ENCODE measurements at places on chromosomes 2 and 18.

GRCh38 chr2:160941290-160941846, 218.9 kb upstream of the TANK start:
- H3K27me3 ChIP-seq = no peaks in the 10 kb centered on the region
- H3K4me1 ChIP-seq = peaks cover 23% of the 10 kb centered on the region
- no peaks in the 10 kb centered on the region for H3K36me3 ChIP-seq
- H3K4me3 ChIP-seq = no peak overlapping the region
- DNase-seq = no peak

GRCh38 chr2:152861349-152861942, 143.0 kb downstream of the ARL6IP6 start:
- no peak overlapping the region for H3K27ac ChIP-seq
- DNase-seq = no peak
- no peaks in the 10 kb centered on the region for H3K36me3 ChIP-seq
- peaks cover 13% of the 10 kb centered on the region for H3K27me3 ChIP-seq
- no peak overlapping the region for H3K4me3 ChIP-seq

- no peak for DNase-seq
- no peaks in the 10 kb centered on the region for H3K27me3 ChIP-seq
- no peak overlapping the region for H3K4me3 ChIP-seq
- peaks cover 69% of the 10 kb centered on the region for H3K36me3 ChIP-seq
Measured at GRCh38 chr2:63301481-63301880, 250.9 kb downstream of the OTX1 start.

DNA sequence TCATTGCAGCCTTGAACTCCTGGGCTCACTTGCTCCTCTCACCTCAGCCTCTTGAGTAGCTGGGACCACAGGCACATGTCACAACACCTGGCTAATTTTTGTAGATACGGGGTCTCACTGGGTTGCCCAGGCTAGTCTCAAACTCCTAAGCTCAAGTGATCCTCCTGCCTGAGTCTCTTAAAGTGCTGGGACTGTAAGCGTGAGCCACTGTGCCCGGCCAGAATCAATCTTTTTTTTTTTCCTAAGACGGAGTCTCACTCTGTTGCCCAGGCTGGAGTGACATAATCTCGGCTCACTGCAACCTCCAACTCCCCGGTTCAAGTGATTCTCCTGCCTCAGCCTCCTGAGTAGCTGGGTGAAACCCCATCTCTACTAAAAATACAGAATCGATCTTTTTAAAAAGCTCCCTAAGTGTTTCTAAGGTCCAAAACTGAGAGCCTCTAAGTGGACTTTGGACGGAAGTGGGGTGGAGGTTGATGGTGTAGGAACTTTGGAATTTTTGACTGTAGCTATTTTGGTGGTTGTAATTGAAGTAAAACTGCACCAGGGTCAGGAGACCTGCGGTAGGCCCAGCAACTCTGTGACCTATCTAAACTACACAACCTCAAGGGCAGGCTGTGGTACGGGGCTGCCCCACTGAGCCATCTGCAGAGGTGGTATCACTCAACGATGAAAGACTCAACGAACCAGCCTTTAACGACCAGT, 82.9 kb downstream of the POLR1A start:
- H3K4me3 ChIP-seq = no peak overlapping the region
- H3K27ac ChIP-seq = no peak overlapping the region
- H3K36me3 ChIP-seq = peaks cover 46% of the 10 kb centered on the region
- H3K4me1 ChIP-seq = peaks cover 6% of the 10 kb centered on the region
- H3K27me3 ChIP-seq = no peaks in the 10 kb centered on the region
- DNase-seq = no peak

GRCh38 chr2:3604991-3605961, 10.4 kb downstream of the COLEC11 start:
- peak overlapping the region; percentile 83 for H3K27ac ChIP-seq
- peak; percentile 53 for DNase-seq
- no peaks in the 10 kb centered on the region for H3K36me3 ChIP-seq
- peaks cover 11% of the 10 kb centered on the region for H3K4me1 ChIP-seq
- H3K27me3 ChIP-seq = no peaks in the 10 kb centered on the region

GRCh38 chr2:136072621-136073020, 45.3 kb downstream of the CXCR4 start:
- no peak overlapping the region for H3K27ac ChIP-seq
- no peak overlapping the region for H3K4me3 ChIP-seq
- peaks cover 22% of the 10 kb centered on the region for H3K4me1 ChIP-seq
- no peaks in the 10 kb centered on the region for H3K27me3 ChIP-seq

DNA sequence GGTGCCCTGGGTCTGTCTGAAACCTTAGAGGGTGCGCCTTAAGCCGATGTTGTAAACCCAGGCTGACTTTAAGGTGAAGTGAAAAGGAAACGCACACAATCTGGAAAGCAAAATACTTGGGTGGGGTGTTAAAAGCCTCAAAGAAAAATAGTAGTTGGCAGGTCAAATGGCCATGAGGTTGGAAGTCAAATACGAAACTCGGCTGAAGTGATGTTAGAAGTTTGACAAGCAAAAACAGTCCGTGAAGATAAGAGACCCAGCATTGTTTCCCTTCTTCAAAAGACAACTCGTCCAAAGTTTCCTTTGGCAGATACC, 1.4 kb upstream of the CDC42EP3 start:
- H3K4me1 ChIP-seq = peaks cover 50% of the 10 kb centered on the region
- DNase-seq = no peak
- H3K36me3 ChIP-seq = peaks cover 35% of the 10 kb centered on the region
- no peaks in the 10 kb centered on the region for H3K27me3 ChIP-seq
- H3K27ac ChIP-seq = peak overlapping the region; percentile 83
- peak overlapping the region; percentile 84 for H3K4me3 ChIP-seq

GRCh38 chr2:215921895-215922294, 91.5 kb downstream of the MREG start:
- no peak overlapping the region for H3K4me3 ChIP-seq
- H3K27me3 ChIP-seq = peaks cover 8% of the 10 kb centered on the region
- H3K27ac ChIP-seq = no peak overlapping the region
- H3K4me1 ChIP-seq = peaks cover 5% of the 10 kb centered on the region
- no peaks in the 10 kb centered on the region for H3K36me3 ChIP-seq
- no peak for DNase-seq

DNA sequence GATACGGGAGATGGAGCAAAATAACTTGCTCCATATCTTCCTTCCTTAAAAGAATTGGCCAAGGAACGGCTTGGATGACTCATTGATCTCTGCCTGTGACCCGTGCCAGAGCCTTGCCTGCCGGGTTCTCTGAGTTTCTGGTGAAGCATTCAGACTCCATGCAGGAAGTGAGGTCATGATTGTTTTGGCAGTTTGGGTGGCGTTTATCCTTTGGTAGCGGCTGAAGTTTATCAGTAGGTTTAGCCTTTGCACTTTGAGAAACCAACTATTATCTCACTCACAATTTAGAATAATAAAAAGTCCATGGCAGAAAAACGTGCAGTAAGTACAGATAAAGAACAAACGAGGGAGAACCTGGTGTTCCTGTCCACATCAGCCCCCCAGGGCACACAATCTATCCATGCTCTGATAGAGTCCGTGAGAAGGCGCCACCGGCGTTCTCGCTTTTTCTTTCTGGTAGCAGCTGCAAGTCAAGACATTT, 15.0 kb upstream of the CTAGE1 start:
- no peak for DNase-seq
- no peaks in the 10 kb centered on the region for H3K27me3 ChIP-seq
- no peak overlapping the region for H3K27ac ChIP-seq
- no peaks in the 10 kb centered on the region for H3K36me3 ChIP-seq

GRCh38 chr2:86638712-86639111, 15.0 kb upstream of the RNF103 start:
- H3K36me3 ChIP-seq = peaks cover 3% of the 10 kb centered on the region
- H3K4me3 ChIP-seq = no peak overlapping the region
- no peak for DNase-seq
- no peak overlapping the region for H3K27ac ChIP-seq

DNA sequence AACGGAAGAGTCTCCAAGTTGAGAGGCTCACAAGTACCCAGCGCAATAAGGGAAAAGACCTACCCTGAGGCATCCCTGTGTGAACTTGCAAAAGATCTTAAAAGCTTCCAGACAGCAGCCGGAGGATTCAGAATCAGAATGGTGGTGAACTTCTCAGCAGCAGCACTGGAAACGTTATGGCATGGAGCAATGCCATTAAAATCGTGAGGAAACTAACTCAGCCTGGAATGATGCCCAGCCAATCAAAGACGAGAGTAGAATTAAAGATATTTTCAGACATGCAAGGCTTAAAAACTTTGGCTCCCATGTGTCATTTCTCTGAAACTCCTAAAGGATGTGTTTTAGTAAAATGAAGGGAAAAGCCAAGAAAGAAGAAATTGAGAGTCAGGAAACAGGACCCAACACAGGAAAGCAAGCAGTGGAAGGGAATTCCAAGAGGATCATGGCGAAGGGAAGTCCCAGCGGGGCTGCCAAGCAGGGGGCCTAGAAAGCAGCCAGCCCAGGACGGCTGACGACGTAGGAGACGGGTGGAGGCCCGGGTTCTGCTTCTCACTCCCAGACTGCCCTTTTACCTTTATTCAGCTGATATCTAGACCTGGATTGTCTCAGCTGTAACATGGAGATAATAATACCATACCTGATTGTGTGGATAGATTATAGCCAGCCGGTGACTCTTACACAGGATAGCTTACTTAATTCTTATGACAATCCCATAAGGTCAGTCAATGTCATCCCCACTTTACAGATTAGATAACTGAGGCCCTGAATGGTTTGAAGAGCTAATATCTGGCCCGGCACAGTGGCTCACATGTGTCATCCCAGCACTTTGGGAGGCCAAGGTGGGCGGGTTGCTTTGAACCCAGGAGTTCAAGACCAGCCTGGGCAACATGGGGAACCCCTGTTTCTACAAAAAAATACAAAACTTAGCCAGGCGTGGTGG, 92.8 kb downstream of the ASAP2 start:
- no peaks in the 10 kb centered on the region for H3K4me1 ChIP-seq
- peaks cover 4% of the 10 kb centered on the region for H3K27me3 ChIP-seq
- H3K27ac ChIP-seq = no peak overlapping the region
- DNase-seq = no peak

- DNase-seq = no peak
- peaks cover 78% of the 10 kb centered on the region for H3K4me1 ChIP-seq
- H3K4me3 ChIP-seq = peak overlapping the region; percentile 69
Measured at GRCh38 chr2:168210216-168210894, 37.0 kb downstream of the STK39 start.

GRCh38 chr2:199495147-199495546, 37.4 kb upstream of the SATB2 start:
- H3K36me3 ChIP-seq = no peaks in the 10 kb centered on the region
- H3K4me1 ChIP-seq = no peaks in the 10 kb centered on the region
- H3K27ac ChIP-seq = no peak overlapping the region
- DNase-seq = no peak
- peaks cover 32% of the 10 kb centered on the region for H3K27me3 ChIP-seq
- no peak overlapping the region for H3K4me3 ChIP-seq

- H3K4me1 ChIP-seq = no peaks in the 10 kb centered on the region
- no peaks in the 10 kb centered on the region for H3K36me3 ChIP-seq
- no peak for DNase-seq
- H3K27ac ChIP-seq = no peak overlapping the region
- H3K4me3 ChIP-seq = no peak overlapping the region
Measured at GRCh38 chr2:205969584-205969983, 116.4 kb downstream of the INO80D start.

DNA sequence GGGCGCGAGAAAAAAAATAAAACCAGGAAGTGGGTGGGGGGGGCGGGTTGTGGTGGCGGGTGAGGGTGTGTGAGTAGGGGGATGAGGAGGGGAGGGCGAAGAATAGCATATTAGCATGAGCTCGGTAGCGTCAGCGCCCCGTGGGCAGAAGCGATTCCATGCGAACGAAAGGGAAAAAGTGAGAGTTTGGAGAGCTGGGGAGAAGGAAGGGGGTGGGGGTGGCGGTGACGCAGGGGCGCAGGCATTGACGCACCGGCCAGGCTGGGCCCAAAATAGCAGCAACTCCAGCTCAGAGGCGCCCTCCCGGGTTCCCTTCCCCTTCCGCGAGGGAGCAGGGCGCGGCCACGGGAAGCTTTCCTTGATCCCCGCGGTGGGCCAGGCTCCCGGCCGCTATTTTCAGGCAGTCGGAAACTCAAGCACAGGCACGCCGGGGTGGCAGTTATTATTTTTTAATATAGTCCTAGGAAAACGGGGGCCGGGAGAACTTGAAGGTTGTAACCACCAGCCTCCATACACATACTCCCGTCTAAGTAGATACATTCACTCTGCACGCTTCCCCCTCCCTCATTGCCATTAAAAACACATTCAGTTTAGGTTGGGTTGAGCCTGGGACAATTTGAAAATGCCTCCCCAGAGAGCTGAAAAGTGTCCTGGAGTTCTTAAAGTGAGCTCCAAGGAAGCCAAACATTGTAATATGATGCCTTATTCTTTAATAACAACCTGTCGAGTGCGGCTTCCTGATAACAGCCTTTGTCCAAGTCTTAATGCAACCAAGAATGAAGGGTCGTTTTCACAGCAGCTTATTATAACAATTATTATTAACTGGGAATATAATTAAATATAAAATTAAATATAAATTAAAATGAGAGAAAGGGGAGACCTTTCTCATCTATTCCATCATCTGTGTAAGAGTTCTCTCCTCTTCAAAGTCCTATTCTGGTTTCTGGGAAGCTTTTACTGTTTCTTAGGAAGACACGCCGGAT, 2.3 kb upstream of the NR4A2 start:
- peaks cover 36% of the 10 kb centered on the region for H3K36me3 ChIP-seq
- peak; percentile 87 for DNase-seq
- peak overlapping the region; percentile 99 for H3K27ac ChIP-seq
- peaks cover 3% of the 10 kb centered on the region for H3K27me3 ChIP-seq
- peak overlapping the region; percentile 92 for H3K4me3 ChIP-seq
- H3K4me1 ChIP-seq = peaks cover 70% of the 10 kb centered on the region

GRCh38 chr2:152441961-152442360, 107.0 kb downstream of the FMNL2 start:
- H3K4me1 ChIP-seq = peaks cover 6% of the 10 kb centered on the region
- H3K4me3 ChIP-seq = no peak overlapping the region
- no peak for DNase-seq
- H3K27me3 ChIP-seq = peaks cover 28% of the 10 kb centered on the region

GRCh38 chr2:223591596-223591995, 10.6 kb downstream of the SCG2 start:
- DNase-seq = no peak
- no peaks in the 10 kb centered on the region for H3K4me1 ChIP-seq
- no peaks in the 10 kb centered on the region for H3K27me3 ChIP-seq
- no peak overlapping the region for H3K4me3 ChIP-seq
- H3K27ac ChIP-seq = no peak overlapping the region

DNA sequence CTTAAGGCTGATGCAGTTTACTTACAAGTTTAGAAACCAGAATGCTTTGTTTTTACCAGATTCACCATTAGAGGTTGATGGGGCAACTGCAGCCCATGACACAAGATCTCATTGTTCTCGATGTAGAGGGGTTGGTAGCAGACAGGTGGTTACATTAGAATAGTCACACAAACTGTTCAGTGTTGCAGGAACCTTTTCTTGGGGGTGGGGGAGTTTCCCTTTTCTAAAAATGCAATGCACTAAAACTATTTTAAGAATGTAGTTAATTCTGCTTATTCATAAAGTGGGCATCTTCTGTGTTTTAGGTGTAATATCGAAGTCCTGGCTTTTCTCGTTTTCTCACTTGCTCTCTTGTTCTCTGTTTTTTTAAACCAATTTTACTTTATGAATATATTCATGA, 99.4 kb upstream of the IL1R2 start:
- no peak for DNase-seq
- peaks cover 14% of the 10 kb centered on the region for H3K4me1 ChIP-seq
- no peaks in the 10 kb centered on the region for H3K27me3 ChIP-seq
- peaks cover 70% of the 10 kb centered on the region for H3K36me3 ChIP-seq
- peak overlapping the region; percentile 48 for H3K27ac ChIP-seq

Measured in activated T-cell treated with anti-CD3 and anti-CD28 coated beads, Interleukin-2, amount 50 U/mL, for 24 hours (primary cell).